ENCODE measurements at places on chromosomes 6 and 20. TPM values are rescaled to one million over a fixed set of nuclear protein-coding genes. Genes with fewer than 3 reads are reported as not detected.

Gene ESR1
- 1.9 TPM for total RNA-seq

Gene COX4I2
- total RNA-seq: not detected

Gene RCAN2
- total RNA-seq: 33.8 TPM

Gene TMEM217
- 1.3 TPM for total RNA-seq

Gene SPO11
- not detected for total RNA-seq

Gene TGM3
- not detected for total RNA-seq

Gene PXT1
- not detected for total RNA-seq

Gene RHAG
- not detected for total RNA-seq

Gene MYL9
- total RNA-seq: 882 TPM

Gene MARCKS
- 224 TPM for total RNA-seq

Gene AP5S1
- 15.5 TPM for total RNA-seq

Gene NOX3
- total RNA-seq: not detected

Gene SLC17A2
- not detected for total RNA-seq

Gene MUCL3
- total RNA-seq: not detected

Gene TMEM244
- not detected for total RNA-seq

Gene CD24
- 166 TPM for total RNA-seq

Gene HFE
- total RNA-seq: 0.99 TPM

Gene DEFB124
- total RNA-seq: not detected

Gene MPIG6B
- total RNA-seq: not detected

Gene ENPP5
- 2.6 TPM for total RNA-seq

Gene NFYA
- 9.8 TPM for total RNA-seq
